CD4-positive, alpha-beta T cell treated with Interleukin-15 for 1 hour (primary cell): ENCODE measurements at places on chromosomes 6 and 20.

DNA sequence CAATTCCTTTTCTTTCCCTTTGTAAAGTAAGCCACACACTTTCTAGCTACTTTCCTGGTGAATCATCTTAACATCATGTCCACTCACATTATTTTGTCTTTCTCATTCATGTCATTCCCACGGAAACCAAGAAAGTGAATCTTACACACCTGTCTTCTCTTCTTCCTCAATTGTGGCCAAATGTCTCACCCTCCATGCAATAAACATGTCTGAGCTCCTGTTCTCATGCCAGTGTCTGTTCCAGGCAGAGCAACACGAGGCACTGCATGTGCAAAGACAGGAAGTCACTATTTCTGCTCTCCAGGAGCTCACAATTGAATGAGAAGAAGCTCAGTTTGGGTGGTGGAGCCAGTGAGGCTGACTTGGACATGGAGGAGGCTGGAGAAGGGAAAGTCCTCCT lies 29.0 kb upstream of the TMEM244 start:
- no peak for DNase-seq

DNA sequence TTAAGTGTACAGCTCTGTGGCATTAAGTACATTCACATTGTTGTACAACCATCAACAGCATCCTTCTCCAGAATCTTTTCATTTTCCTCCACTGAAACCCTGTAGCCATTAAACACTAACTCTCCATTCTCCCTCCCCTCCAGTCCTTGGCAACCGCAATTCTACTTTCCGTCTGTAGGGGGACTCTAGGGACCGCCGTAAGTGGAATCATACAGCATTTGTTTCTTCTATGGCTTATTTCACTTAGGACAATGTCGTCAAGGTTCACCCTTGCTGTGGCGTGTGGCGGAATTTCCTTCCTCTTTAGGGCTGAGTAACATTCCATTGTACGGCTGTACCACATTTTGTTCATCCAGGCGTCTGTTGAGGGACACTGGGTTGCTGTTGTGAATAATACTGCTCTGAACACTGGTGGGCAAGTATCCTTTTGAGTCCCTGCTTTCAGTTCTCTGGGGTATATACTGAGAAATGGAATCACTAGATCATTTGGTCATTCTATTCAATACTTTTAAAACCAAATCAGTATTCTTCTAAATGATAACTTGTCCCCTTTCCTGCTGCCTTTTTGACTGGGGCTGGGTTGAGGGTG lies 50.7 kb downstream of the PPP1R3G start:
- no peak for DNase-seq

- no peak for DNase-seq
These were observed 24.3 kb upstream of the ADGRF1 start for GRCh38 chr6:47066418-47066817.

GRCh38 chr6:45780523-45780922 lies 235.1 kb downstream of the CLIC5 start:
- no peak for DNase-seq

GRCh38 chr6:34791701-34792604 lies at the start of gene BLTP3A:
BLTP3A (plus strand) TSS chr6:34792083; CDS start chr6:34792251, 168 bp downstream.
- DNase-seq = peak; percentile 76

DNA sequence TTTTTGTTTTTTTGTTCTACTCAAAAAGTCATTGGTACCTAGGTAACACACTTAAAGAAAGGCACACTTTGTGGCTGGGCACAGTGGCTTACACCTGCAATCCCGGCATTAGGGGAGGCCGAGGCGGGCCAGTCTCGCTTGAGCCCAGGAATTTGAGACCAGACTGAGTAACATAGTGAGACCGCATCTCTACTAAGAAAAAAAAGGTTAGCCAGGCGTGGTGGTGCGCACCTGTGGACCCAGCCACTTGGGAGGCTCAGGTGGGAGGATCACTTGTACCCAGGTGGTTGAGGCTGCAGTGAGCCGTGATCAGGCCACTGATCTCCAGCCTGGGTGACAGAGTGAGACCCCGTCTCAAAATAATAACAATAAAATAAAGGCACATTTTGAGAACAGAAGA lies 67.4 kb upstream of the BHLHE23 start:
- DNase-seq = peak; percentile 2

- no peak for DNase-seq
These were observed 48.3 kb downstream of the RREB1 start for GRCh38 chr6:7155871-7156579.

- DNase-seq = no peak
These were observed 15.9 kb upstream of the SNAI1 start for GRCh38 chr20:49966861-49967260.

- DNase-seq = no peak
These were observed 41.5 kb upstream of the ECI2 start for GRCh38 chr6:4176907-4177306.

DNA sequence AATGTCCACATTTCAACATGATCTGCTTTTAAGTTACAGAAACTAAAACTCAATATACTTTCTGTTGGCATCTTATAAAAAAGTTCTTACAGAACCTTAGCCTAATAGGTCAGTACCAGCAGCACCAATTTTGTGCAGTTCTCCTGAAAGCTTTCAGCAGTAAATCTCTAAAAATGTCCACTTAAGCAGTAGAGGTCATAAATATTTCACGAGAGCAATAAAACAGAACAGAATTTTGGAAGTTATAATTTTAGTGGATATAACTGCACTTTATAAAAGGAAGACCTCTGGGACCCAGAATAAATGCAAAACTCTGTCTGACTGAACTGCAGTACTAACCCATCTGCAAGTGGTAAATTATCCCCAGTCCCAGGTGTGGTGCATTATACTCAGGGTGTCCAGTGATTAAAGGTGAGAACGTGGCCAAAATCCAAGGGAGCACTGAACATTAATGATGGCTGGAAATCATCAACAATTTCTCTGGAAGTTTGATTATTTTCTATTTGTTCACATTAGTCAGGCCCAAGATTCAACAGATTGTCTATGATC lies 172.6 kb upstream of the RSPO3 start:
- DNase-seq = no peak

GRCh38 chr6:37704066-37704465 lies 6.4 kb upstream of the MDGA1 start:
- DNase-seq = no peak

- no peak for DNase-seq
These were observed 74.9 kb upstream of the ZNFX1 start for GRCh38 chr20:49352751-49353150.

DNA sequence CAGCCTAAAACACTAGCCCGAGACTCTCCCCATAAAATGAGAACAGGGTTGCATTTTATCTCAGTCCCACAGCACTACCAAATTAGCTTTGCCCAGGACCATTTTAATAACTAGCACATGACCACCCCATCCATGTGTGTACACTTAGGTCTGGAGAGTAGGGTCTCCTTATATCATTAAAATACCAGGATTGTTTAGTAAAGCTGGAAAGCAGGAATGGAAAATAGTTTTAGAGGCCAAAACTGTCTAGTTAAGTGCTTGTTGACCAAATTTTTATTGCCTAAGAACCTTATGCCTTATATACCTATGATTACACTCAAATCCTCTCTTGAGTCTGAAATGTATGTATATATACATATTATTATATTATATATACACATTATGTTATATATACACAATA lies 608.4 kb downstream of the HDGFL1 start:
- DNase-seq = no peak

DNA sequence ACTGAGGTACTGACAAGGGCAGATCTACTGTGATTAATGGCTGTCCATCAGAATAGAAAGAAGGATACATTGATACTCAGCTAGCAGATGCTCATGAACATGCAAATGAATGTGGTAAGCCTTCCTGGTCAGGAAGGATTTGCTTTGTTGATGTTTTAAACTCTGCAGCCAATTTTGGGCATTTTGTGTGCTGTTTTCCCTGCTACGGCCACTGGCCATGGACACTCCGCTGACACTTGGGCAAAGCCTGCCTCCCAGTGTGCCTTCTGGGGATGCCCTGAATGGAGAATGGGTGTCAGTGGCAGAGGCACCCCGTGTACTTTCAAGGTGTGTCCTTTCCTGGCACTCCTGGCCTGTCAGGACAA lies 113.1 kb downstream of the SOBP start:
- no peak for DNase-seq

DNA sequence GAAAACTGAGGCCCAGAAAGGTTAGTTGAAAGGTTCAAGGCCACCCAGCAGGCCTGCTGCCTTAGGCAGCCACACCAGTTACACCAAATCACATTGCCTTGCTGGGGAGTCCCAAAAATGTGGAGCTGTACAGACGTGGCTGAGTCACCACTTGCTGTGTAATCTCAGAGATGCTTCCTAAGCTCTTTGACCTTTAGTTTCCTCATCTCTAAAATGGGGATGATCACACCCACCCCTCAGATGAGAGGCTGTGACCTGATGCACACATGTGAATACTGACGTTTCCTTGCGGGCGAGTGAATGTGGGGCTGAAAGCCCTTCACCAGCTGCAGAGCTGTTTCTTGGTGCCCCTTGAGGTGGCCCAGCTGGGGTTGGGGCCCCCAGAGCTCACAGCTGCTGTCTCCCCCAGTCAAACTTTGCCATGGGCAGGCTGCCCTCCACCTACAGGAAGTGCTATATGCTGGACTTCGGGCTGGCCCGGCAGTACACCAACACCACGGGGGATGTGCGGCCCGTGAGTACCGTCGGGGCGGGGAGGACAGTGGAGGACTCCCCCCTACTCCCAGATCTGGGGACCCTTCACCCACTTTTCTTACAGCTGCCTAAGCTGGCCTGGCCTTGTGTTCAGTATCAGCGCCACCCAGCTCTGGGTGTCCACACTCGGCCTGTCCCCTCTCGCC lies 11.0 kb downstream of the TTBK1 start:
- DNase-seq = no peak

DNA sequence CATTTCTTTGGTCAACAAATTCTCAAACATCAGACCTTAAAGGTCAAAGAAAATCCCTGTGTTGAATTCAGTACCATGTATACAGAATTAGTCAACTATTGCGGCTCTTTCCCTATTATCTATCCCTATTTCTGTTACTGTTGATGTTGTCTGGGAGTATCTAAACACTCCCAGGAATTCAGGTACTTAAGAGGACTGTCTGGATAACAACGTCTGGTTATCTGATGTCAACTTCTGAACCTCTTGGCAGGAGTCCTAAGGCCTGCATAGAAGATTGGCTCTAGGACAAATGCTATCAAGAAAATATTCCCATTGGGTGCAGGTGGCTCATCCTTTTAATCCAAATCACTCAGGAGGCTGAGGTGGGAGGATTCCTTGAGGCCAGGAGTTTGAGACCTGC lies 255.6 kb downstream of the KHDC1L start:
- no peak for DNase-seq

DNA sequence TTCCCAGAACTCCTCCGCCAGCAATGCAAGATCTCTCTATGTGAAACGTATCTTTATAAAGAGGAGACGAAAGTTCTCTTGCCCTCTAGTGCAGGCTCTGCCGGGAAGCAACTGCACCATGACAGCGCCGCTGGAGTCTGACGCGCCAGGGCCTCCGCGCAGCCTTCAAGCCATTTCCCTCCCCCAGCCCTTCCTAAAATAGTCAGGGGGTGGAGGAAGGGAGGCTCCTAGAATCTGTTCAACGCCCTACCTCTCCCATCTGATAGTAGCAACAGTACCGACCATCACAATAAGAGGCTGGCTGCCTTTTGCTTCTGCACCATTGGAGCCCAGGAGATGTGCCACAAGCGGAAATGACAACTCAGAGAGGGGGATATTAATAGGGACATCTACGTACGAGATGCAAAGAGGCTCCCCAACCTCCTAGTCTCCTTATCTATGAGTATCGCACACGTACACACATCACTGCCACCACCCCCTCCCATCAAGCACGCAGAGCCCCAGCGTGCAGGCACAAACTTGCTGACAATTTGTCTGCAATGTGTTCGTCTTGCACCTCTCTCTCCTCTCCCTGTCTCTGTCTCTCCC lies 1.0 kb downstream of the SYNE1 start:
- no peak for DNase-seq

- no peak for DNase-seq
These were observed 308.8 kb upstream of the SOX4 start for GRCh38 chr6:21284706-21285105.

DNA sequence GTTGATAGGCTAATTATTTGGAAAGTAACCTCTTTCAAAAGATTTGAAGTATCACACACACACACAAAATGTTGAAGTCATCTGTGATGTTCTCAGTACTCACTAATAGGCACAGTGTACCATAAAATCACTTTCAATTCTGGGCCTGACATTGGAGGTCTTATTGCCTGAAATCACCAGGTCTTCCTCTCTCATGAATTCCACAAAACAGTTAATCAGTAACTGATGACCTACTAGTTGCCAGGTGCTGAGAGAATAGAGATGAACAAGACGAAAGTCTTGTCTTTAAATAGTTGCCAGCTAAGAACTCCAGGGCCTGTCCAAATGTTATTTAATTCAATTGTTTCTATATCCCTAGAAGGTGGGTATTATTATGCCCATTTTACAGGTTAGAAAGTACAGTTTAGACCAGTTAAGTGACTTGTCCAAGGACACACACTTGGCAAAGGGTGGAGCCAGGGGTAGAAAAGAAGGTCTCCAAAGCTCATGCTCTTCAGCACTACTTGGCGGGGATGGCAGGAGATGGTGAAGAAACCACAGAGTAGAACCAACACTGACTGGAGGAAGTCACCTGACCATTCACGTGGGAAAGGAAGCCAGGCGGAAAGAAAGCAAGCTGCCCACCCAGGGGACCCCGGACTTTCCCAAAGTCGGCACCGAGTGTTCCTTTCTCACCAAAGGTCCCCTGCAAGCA lies 116.4 kb downstream of the KIF6 start:
- no peak for DNase-seq

DNA sequence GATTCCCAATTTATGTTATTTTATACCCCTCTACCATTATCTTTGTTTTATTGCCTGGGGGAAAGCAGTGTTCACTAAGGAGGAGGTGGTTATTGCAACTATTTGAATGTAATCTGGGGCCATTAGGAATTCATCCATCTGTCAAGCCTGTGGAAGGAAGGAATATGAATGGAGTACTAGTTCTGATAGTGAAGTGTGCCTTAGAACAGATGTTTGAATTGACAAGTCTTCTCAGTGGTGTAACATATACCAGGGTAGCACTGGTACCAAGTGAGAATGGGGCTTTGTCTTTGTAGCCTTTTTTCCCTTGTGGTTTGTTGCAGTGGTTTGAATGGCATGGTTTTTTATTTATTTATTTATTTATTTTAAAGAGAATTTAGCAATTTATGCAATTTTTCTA lies 27.9 kb upstream of the HDAC2 start:
- no peak for DNase-seq

GRCh38 chr20:59667981-59668515 lies 63.7 kb downstream of the PHACTR3 start:
- DNase-seq = no peak
